Stimulated activated CD4-positive, alpha-beta T cell treated with anti-CD3 and anti-CD28 coated beads, Interleukin-12 subunit alpha, Interleukin-12 subunit beta, amount 100 ng/mL, for 4 hours (primary cell): ENCODE measurements at places on chromosomes 11 and 22.

- DNase-seq, result no peak
Observed at GRCh38 chr11:746289-747157, 741 bp upstream of the TALDO1 start.

DNA sequence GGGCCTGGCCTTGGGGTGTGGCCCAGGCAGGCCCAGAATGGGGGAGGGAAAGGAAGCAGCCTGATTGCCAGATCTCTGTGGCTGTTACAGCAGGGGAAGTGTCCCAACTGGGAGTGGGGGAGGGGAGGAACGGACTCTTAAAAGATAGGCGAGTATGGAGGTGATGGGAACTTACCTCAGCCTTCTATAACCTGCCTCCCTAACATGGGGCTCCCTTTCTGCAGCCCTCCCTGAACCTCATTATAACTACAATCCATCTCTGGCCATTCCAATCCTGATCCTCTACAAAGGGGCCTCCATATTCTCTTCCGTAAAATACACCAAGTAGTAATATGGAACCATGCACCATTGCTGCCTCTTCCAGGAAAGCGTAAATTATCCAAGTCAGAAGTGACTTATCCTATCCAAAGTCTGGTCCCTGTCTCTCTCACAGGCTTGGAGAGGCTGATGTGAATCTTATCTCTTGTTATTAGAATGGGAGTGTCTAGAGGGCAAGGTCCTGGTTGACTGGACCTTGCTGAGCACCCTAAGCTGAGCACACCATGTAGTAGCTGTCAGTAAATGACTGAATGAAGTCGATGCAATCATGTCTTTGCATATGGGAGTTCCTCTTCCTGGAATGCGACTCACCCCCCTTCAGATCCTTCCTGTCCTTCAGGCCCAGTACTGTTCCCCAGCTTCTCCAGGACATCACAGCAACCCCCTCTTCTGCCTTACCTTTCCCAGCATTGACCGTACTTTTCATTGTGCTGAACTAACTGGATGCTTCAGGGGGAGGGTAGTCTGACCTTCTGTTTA is 5.9 kb downstream of the RHOG start:
- DNase-seq, result no peak

DNA sequence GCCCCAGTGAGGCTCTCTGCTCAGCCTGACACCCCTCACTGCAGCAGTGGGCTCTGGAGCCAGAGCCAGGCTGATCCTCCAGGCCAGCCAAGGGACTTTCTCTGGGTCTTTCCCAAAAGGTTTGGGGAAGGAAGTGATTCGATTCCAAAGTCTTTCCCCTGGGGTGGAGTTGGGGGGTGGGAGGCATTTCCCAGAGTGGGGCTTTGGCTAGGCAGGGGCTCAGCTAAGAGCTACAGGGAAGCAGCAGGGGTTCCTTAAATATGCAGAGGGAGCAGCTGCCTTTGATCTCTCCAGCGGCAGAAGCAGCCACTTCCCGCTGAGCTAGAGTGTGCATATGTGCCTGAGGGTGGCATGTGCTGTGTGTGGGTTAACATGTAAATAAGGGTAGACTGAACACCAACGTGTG is 192.9 kb downstream of the INSC start:
- no peak for DNase-seq

GRCh38 chr11:57798905-57799559 is 37.4 kb downstream of the CTNND1 start:
- DNase-seq, result no peak

GRCh38 chr22:36367479-36367878 is 20.3 kb downstream of the MYH9 start:
- DNase-seq, result no peak

DNA sequence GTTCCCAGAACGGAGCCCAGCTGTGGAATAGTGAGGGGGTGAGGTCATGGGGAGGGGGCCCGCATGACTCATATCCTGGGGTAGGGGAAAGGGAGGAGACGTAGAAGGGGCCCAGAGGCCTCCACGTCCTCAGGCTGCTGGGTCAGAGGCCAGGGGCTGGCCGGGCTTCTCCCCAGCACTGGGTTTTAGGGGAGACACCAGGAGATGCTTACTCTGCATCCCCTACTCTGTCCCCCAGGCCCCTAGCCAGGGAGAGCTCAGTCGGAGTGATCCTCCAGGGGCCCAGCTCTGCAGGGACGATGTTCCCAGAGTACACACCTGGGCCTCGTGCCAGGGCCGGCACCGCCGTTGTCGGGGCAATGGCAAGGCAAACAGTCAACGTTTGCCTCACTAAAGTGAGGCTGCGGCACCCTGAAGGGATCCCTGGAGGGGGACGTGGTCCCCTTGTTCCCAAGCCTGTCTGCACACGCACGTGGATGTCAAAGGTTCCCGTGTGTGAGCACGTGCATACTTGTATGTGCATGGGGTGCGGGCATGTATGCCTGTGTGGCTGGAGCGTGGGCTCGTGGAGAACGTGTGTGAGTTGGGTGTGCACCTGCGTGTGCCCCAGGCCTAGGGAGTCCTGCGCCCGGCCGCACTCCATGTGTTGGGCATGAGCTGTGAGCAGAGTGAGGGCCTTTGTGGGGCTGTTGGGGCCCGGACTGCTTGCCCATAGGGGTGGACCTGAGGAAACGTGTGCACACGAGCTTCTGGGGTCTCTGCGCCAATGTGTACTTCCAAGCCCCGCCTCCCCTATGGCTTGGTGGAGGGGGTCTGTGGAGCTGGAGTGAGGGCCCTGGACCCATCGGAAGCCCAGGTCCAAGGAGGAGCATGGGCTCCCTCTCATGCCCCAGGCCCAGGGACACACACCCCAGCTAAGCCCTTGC is 14.2 kb downstream of the PRR33 start:
- no peak for DNase-seq

- no peak for DNase-seq
Observed at GRCh38 chr22:34696557-34696956, 369.4 kb upstream of the ISX start.

DNA sequence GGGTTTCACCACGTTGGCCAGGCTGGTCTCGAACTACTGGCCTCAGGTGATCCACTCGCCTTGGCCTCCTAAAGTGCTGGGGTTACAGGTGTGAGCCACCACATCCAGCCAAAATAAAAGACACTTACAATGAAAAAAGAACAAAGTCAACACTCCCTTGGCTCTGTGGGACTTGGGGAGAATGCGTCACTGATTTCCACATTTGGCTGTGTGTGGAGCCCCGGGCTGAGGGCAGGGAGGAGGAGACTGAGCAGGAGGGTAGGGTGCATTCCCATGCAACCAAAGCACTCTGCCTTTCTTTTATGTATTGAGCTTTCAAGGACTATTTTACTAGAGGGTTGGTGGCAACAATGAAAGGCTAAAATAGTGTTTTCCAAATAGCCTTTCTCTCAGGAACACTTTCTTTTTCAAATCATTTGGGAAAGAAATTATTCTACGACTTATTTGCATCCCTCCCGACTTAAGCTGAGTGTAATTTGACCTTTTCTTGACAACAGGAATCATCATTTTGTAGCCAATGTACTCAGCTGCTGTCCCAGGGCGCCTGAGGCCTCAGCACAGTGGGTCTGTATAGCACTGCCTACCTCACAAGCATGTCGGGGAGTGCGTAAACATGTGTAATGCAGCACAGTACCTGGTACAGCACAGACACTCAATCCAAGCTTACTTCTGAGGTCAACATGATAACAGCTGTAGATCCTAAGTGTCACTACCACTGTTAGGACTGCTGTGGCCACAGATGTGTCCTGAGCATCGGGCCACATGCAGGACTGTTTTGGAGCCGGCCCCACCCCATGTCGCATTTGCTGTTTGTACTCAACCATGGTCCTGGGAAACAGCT is 10.1 kb upstream of the SERPIND1 start:
- DNase-seq, result no peak

DNA sequence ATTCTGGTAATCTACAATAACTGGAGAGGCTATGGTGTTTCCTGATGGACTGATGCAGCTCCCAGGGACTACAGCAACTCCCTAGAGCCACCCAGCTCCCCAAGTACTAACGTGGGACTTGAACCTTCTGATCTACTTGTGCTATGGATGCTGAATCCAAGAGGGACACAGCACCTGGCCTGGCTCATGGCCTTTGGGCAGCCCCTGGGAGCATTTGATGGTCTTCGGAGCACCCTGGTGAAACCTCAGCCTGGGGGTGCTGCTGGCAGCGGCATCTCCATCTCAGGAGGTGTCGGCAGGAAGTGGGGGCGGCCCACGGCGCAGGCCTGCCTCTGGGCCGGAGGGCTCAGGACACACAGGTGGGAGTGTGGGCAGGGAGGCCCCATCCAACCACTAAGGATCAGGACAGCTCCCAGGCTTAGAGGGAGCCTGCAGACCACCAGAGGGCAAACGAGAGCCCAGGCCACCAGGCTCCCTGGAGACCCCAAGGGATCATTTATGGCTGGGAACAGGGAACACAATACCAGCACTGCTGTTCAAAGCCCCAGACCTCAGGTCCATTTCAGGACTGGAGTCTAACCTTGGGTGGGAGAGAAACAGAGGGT is 8.7 kb downstream of the EHD1 start:
- DNase-seq, result no peak

DNA sequence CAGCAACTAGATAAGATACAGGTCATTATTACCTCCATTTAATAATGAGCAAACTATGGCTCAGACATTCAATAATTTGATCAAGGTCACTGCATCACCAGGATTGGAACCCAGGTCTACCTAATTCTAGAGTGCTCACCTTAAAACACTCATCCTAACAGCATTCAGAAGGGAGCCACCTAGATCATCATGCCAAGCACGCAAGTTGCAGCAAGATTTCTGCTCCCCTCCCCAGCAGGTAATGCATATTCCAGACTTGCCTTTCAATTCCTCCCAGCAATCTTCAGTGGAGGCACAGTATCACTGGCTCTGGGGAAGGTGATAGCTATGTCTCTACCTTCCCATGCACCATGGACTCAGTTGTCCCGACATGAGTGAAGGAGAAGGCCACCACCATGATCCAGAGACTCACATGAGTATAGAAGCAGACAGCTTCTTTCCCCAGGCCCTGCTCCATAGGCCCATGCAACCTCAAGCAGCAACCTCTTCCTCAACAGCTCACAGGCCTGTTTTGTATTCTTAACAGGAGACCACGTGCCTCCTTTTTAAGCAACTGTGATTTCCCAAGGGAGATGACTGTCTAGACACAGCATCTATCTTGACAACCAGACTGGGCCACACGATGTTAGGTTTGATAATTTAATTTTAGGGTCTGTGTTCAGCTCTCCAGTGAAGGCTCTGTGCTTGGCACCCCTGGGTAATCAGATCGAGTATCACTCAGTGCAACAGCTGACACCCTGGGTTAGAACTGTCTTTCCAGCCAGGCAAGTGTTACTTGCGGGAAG is 36.4 kb downstream of the RAB30 start:
- DNase-seq, result no peak

DNA sequence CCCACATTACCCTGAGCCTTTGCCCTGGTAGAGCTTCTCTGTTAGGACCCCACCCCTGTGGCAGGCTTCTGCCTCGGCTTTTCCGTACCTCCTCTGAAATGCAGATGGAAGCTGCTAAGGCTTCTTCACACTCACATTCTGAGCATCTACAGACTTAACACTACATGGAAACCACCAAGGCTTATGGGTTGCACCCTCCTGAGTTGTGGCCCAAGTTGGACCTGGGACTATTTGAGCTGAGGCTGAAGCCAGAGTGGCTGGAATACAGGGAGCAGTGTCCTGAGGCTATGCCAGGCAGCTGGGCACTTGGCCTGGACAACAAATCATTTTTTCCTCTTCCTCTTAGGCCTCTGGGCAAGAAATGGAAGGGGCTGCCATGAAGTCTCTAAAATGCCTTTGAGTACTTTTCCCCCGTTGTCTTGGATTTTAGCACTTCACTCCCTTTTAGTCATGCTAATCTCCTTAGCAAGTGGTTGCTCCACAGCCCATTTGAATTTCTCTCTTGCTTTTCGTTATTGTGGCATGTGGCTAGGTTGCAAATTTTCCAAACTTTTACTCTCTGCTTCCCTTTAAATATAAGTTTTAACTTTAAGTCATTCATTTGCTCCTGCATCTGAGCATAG is 114.8 kb upstream of the FIBIN start:
- no peak for DNase-seq

GRCh38 chr11:96075532-96075959 is 151.6 kb upstream of the MTMR2 start:
- DNase-seq, result no peak

GRCh38 chr11:75475767-75476650 is 43.0 kb upstream of the KLHL35 start:
- no peak for DNase-seq

DNA sequence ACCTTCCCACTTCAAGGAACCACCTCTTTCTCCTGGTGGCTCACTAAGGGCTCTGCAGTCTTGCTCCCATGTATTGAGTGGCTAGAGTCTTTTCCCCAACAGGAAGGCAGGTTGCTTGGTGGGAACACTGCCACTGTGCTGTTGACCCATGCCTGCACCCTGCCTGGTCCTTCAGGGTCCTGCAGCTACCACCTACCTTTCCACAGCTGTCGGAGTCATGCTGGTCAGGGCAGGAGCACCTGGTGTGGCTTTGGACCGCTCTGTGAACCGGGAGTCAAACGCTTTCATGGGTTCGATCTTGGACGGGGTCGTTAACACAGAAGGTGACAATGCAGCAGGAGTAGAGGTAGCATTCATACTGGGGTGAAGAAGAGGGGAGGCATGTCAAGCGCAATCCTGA is 56.1 kb downstream of the HIRA start:
- no peak for DNase-seq

DNA sequence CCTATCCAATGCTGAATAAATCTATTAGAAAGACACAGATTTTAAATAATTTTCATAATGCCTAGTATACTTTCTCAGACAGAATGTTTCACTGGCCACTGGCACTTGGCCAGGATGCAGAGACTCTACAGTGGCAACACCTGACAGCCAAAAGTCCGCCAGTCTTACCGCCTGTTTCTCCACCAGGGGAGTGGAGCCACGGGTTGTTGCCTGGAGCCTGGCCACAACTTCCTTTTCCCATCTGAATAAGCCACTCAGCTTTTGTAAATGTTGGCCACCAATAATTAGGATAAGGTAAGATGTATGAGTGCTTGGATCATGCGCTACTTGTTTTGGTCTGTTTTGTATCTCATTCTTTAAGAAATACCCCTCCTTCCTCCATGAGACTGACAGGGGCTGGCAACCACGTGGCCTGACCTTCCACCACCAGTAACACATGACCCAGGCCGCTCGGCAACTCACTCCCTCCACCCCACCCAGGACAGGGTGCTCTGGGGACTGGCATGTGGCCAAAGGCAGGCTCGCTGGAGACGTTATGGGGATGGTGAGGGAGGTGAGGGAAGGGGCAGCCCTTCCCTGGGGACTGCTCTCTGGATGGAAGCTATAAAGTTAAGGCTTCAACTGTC is 93.0 kb upstream of the BID start:
- DNase-seq, result no peak

DNA sequence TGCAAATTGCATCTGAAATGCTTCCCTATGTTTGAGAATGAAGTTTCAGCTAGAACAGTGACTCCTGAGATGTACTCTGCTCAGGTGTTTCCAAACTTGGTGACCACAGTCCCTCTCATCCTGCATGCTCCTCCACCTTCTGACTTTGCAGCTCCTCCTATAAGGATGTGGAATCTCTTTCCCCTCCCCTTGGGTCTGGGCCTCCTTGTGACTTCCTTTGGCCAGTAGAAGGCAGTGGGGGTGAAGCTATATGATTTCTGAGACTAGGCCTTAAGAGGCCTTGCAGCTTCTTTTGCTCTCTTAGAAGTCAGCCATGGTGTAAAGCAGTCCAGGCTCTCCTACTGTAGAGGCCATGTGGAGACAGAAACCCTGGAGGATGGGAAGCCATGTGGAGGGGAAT is 50.7 kb downstream of the CSF2RB start:
- no peak for DNase-seq
